Left hindlimb (tissue), 1 donor: ENCODE measurements at places on chromosomes 2 and 18.
A peak's percentile ranks its signal among the peaks of the same experiment; 100 is the strongest.

DNA sequence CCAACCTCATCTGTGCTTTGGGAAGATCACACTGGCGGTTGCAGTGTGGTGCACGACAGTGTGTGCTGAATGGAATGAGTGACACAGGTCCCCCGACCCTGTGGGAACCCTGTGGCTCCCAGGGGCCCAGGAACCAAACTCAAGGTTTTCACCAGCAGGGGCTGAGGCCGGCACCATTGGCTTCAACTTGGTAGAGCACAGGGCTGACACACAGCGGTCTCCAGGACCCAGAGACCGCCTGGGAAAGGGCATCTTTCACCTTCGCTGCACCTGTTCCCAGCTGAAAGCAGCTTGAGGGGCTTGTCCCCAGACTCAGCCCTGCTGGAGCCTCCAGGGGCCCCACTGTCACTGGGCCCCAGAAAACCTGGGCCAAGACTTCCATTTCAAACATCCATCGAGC, 59.0 kb upstream of the ODC1 start:
- DNase-seq = no peak

DNA sequence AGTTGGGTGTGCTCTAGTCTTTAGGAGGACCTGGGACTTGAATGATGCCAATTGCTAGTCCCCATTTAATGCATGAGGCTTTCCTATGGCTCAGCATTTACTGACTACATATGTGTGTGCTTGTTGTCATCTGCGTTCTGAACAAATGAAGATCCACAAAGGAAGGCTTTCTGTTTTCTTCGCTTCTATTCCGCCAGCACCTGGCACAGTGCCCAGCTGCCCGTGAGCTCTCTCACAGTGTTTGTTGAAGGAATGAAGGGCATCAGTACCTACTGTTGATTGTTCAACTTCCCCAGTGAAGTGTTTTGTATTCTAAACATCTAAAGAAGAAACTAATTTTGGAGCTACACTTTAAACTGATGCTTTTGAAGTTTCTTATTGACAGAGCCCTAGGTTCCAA, 122.4 kb upstream of the LINC00305 start:
- peak; percentile 30 for DNase-seq

DNA sequence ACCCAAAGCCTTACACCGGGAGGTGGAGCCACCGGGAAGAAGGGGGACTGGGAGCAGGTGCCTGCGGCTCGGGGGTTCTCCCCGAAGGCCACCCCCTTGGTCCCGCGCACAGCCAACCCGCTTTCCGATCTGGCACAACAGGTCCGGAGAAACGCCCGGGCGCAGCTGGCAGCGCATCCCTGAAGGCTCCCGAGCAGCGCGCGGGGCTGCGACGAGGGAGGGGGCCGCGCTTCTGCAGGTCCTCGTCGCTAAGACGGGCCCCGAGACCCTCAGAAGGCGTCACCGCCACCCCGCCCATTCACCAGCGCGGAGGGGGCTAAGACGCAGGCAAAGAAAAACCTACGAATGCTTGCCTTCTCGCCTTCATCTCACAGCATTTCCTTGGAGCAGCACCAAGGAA, 1.8 kb downstream of the CBLN2 start:
- DNase-seq = no peak

DNA sequence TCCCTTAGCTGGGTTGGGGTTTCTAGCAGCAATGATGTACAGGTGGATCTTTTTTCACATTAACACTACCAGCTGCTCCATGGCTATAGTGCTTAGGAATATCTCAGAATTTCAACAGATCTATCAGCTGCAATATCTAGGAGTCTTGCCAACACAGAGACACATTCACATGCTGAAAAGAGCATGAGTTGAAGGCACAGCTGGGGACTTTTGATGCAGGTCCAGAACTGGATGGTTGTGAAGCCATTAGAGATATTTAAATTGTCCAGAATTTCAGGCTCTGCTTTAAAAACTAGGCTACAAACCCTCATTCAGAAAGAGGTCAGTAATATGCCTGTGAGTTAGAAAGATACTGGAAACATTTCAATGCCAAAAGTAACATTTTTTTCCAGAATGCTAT, 122.2 kb upstream of the CCDC195 start:
- DNase-seq = peak; percentile 54

DNA sequence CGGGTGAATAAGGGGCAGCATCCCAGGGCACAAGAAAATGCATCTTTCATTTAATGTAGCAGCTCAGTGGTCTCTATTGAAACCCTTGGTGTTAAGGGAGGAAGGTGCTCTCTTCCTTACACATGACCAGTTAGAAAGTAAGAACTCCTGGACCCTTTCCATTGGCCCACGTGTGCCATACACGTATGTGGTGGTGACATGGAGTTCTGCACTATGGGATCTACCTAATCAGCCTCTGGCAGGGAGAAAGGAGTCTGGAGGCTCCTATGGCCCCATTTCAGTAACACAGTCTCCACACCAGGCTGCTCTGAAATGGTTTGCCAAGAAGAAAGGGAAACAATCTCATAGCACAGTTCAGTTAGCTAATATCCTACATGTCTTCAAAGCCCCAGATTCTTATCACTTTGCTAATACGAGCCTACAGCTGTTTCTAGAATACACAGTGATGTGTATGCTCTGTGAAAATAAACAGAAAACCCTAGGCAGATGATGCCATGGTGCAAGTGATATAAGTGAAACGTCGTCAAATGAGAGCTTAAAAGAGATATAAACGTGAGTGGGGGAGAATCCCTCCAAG, 7.0 kb downstream of the EFEMP1 start:
- DNase-seq = no peak
